AG04450 (cell line): ENCODE measurements at places on chromosomes 2 and 18.
A peak's percentile ranks its signal among the peaks of the same experiment; 100 is the strongest.

GRCh38 chr2:238176613-238177012 is 17.8 kb downstream of the ERFE start:
- peak; percentile 86 for DNase-seq

GRCh38 chr2:144361742-144362141 is 158.2 kb downstream of the ZEB2 start:
- DNase-seq = no peak

- DNase-seq = no peak
Measured at GRCh38 chr2:224890372-224890771, 151.9 kb downstream of the DOCK10 start.

DNA sequence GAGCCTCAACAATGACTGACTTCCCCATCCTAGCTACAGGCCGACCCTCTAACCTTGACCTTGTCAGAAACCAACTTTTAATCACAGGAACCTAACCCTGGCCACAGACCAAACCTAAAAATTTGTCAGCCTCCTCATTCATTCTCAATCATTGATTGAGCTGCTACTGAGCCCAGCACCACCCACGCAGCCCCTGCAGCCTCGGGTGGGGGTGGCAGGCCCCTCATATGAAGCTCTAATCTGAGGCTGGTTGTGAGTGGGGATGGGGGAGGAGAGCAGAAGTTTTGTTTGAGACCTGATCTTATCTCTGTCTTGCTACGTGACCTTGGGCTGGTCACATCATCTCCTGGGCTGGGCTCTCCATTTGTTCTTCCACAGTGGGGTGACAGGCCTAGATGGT is 99.5 kb upstream of the EPAS1 start:
- no peak for DNase-seq

DNA sequence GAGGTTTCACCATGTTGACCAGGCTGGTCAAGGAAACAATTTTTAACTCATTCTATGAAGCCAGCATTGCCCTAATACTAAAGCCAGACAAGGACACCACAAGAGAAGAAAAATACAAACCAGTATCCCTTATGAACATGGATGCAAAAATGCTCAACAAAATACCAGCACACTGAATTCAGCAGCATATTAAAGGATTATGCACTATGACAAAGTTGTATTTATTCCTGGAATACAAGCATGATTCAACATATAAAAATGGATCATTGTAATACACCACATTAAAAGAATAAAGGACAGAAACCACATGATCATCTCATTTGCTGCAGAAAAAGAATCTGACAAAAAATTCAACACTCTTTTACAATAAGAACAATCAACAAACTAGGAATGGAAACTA is 138.7 kb downstream of the RAB3GAP1 start:
- no peak for DNase-seq

GRCh38 chr2:16135913-16136310 is 195.6 kb downstream of the MYCN start:
- no peak for DNase-seq
